Activated naive CD8-positive, alpha-beta T cell treated with anti-CD3 and anti-CD28 coated beads, Interleukin-2, amount 10 ng/mL, durations not matched to agents 7 days and 5 days (primary cell): ENCODE measurements at places on chromosomes 11 and 22. TPM values are rescaled to one million over a fixed set of nuclear protein-coding genes. Genes with fewer than 3 reads are reported as not detected.

PCNX3 gene
- total RNA-seq = 60.2 TPM

ZBTB16 gene
- 14.6 TPM for total RNA-seq

RAB39A gene
- 0.43 TPM for total RNA-seq

OR6X1 gene
- not detected for total RNA-seq

RFPL1 gene
- total RNA-seq = not detected

SORL1 gene
- total RNA-seq = 195 TPM

BRSK2 gene
- 0.36 TPM for total RNA-seq

SPA17 gene
- 1.5 TPM for total RNA-seq

SPI1 gene
- 3.5 TPM for total RNA-seq

OR51B5 gene
- not detected for total RNA-seq

CHST1 gene
- total RNA-seq = not detected

OR51F1 gene
- total RNA-seq = not detected

MAP6 gene
- total RNA-seq = not detected

RFPL3 gene
- total RNA-seq = not detected

TRIM29 gene
- not detected for total RNA-seq

PANX2 gene
- total RNA-seq = 0.11 TPM

IPO7 gene
- 81.1 TPM for total RNA-seq
